Eye (tissue), 1 donor: ENCODE measurements at places on chromosomes 7 and 10.

- peak; percentile 48 for DNase-seq
These were observed 48.0 kb downstream of the RHOBTB1 start for GRCh38 chr10:60896033-60896432.

GRCh38 chr10:71135236-71135635 is 77.1 kb upstream of the UNC5B start:
- DNase-seq = no peak

- peak; percentile 59 for DNase-seq
These were observed 5.3 kb downstream of the NUDT1 start for GRCh38 chr7:2247141-2247995.

DNA sequence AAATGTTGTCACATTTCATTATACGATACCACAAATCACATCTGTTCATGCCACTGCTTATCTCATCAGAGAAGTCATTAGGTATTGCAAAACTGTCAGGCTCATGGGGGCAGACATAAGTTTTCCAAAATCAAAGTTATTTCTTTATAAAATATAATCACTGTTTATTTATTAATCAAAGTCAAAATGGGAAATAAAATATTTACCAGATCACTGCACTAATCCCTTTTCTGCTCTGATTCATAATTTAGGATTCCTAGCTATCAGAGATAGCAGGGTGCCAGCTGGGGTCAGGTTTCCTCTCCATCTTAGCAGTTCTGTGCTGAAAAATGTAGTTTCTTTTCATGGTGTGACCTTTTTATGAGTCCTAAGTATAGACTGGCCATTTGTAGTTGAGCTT is 117.7 kb upstream of the LANCL2 start:
- DNase-seq = peak; percentile 60

- no peak for DNase-seq
These were observed 417.9 kb downstream of the AUTS2 start for GRCh38 chr7:70016044-70016770.

DNA sequence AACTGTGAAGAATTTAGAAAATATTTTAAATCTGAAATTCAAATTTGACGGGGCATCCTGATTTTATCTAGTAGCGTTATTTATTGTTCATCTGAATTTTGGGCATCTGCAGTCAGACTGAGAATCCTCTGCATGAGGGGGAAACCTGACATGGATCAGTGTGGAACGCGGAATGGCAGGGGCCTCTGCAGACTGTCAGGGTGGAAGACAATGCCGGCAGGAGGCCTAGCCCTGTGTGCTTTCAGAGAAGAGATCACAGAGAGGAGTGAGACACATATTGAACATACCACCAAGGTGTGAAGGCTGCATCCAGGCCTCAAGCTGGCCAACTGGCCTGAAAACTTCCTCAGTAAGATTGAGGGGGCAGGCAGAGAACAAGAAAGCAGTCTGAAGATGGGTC is 921.1 kb upstream of the GHITM start:
- no peak for DNase-seq

DNA sequence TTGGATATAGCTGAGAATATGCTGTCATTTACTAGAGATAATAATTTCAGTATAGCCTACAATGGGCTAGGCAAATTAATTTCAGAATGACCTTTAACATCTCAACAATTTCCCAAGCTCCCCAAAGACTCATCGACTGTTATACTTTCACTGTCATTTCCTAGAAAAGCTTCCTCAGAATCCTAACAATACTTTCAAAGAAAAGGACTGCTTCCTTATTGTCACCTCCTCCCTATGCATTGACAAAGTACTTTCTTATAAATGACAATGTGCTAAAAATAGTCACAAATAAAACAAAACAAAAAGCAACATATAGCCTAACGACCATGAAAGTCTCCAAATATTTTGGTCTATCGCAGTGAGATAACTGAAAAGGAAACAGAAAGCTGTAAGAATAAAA is 272.6 kb downstream of the ELMO1 start:
- DNase-seq = no peak

- DNase-seq = no peak
These were observed 211.8 kb downstream of the ELMO1 start for GRCh38 chr7:37236906-37237305.
